ENCODE measurements at places on chromosomes 11 and 22.

- no peak for DNase-seq
These were observed 5.8 kb downstream of the SHANK2 start for GRCh38 chr11:71246559-71246958.

GRCh38 chr11:47204637-47204989 is 10.2 kb upstream of the DDB2 start:
- DNase-seq: no peak

GRCh38 chr11:20647976-20648565 is 21.3 kb upstream of the NELL1 start:
- peak; percentile 11 for DNase-seq

DNA sequence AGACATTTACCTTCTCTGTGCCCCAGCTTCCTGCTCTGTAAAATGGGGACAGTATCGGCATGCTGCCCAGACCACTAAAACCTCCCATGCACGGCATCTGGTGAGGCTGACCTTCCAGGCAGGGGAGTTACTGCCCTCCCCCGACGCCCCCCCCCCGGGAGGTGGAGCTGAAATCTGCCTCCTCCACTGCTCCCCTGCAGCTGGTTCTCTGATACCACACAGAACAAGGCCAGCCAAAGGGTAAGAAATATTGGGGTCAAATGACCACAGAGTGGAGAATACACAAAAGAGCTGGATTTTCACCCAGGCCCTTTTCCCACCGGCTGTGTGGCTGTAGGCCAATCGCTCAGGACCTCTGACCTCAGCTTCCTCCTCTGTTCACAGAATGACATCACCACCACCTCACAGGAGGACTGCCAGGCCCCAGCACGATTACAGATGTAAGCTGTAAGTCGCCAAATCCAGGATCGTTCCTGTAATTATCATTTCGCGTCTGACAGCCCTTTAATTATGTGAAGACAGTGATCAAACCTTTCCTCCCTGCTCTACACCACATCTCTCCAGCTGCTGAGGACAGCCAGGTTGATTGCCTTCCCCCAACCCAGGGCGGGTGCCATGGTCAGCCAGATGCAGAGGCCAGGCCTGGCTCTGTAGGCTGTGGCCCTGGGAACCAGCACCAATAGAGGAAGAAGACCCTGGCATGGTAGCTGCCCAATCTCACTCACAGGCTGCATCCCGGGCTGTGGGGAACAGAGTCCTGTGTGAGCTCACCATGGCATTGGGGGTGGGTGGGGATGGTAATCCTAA is 35.7 kb upstream of the KLHL35 start:
- no peak for DNase-seq

DNA sequence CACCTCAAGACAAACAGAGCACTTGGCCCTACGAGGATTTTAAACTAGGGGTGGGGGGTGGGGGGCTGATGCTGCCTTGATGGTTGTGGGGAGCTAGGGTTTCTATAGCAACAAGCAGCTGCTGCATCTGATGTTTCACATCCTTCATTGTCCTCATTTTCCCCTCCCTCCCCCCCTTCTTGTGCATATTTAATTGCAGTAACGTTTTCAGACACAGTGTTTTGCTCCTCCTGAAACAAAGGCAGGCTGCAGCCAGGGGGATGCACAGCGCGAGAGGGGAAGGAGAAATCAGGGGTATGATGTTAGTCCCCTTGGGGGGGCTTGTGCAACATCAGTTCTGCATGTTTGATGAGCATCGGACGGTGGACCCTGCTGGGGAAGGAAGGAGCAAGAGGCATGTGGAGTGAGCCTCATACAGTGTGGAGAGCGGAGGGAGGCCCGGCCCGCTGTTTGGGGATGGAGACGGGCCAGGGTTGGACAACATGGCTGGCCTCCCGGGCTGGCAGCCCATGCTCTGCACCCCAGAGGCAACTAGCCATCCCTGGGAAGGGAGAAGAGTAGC is 208.3 kb downstream of the CEP164 start:
- DNase-seq: no peak

GRCh38 chr11:131455843-131456704 is 85.7 kb downstream of the NTM start:
- DNase-seq: no peak

GRCh38 chr22:25027959-25028840 is 75.7 kb downstream of the KIAA1671 start:
- DNase-seq: no peak

- DNase-seq: no peak
These were observed 415.9 kb downstream of the ETS1 start for GRCh38 chr11:128171506-128171905.

- no peak for DNase-seq
These were observed 87.4 kb upstream of the SHISAL1 start for GRCh38 chr22:44399906-44400762.

DNA sequence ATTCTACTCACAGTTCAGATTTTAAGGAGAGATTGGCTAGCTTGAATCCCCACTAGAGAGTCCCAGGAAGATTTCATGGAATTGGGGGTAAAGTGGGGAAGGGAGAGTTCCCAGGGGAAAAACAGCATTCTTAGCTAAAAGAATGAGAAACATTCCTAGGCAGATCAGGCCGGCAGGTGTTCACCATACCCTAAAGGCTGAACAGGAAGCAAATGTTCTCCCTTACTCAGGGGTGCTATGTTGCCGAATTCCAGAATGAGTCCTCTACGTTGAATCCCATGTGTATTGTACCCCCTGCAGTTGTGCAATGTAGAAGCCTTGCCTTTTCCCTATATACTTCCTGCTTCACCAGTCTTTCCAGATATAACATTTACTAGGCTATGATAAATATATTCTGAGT is 135.2 kb upstream of the NCAM1 start:
- DNase-seq: no peak

GRCh38 chr11:14422052-14422813 is 63.2 kb upstream of the RRAS2 start:
- DNase-seq: no peak

GRCh38 chr11:34648036-34648435 is 27.1 kb downstream of the EHF start:
- no peak for DNase-seq

DNA sequence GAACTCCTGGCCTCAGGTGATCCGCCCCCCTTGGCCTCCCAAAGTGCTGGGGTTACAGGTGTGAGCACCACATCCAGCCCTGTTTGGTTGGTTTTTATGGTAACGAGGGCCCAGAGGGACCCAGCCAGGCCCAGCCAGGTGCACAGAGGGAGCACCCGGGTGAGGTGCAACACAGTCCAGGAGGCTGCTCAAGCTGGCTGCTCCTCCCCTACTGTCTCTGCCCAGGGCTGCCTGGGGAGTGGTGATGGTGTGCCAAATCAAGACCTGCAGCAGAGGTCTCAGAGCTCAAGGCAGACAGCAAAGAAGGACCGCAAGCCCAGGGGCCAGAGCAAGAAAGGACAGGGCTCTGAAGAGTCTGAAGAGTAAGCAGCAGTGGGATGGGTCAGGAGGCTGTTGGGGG is 1.4 kb downstream of the TSGA10IP start:
- no peak for DNase-seq

GRCh38 chr11:64093233-64094039 is 57.7 kb downstream of the FLRT1 start:
- DNase-seq: no peak

DNA sequence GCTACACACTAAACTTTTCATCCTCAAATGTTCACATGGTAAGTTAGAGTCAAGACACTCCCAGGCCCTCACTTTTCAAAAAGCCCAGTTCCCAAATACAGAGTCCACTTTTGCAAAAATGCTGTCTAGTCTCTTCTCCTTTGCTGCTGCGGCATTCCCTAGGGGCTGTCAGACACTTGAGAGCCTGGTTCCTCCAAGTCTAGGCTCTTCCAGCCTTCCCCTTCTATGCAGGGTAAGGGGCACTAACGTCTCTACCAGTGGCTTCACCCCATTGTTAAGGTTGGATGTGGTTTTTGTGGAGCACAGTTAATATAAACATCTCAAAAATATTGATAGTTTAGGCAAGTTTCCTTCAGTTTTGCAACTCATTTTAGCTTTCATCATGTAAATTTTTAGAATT is 181.5 kb downstream of the KIF18A start:
- no peak for DNase-seq

- DNase-seq: no peak
These were observed 93.4 kb downstream of the MUC15 start for GRCh38 chr11:26478710-26479109.

DNA sequence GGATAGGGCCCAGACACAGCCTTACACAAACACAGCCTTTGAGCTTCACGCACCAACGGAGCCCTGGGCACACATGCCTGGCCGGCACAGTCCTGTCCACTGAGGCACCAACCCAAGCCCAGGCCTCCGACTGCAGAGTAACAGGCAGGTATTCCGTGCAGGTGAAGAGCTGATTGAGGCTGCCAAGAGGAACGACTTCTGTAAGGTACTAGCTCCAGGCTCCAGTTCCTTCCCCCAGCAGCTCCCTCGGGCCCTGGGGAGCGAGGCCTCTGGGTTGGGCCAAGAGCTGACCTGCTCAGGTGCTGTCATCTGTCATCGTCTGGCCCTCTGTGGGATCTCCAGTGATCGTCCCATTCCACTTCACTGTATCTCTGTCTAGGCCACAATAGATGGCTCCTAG is 3.2 kb upstream of the MDK start:
- DNase-seq: no peak

- no peak for DNase-seq
These were observed 134.3 kb downstream of the TEAD1 start for GRCh38 chr11:12808519-12808918.

GRCh38 chr11:105786741-105787140 is 176.9 kb downstream of the GRIA4 start:
- no peak for DNase-seq

GRCh38 chr11:2396471-2396870 is 4.1 kb upstream of the TSSC4 start:
- DNase-seq: no peak

- DNase-seq: peak; percentile 93
These were observed at the start of gene RPS13 for GRCh38 chr11:17077520-17078401. Gene RPS13, minus strand, starts transcription at chr11:17077667. Its CDS starts 26 bp downstream, at chr11:17077641.

DNA sequence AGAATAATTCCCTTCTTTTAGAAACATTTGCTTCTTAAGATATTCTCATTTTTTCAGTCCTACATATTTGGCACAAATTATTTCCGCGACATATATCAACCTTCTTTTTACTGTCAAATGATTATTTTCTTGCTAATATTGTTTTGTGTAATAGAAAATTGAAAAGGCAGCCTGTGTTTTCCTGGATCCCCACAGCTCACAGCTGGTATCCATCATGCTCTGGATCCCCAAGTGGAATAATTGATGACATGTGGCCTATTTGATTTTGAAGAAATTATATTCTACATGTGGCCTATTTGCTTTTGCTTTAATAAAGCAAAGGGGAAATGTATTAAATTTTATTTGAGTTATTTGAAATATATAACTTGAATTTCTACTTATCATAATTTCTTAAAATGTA is 199.4 kb upstream of the LUZP2 start:
- no peak for DNase-seq
